ENCODE measurements at places on chromosomes 4 and X.

- DNase-seq: no peak
Measured at GRCh38 chrX:71109051-71109450, 2.3 kb downstream of the IL2RG start.

- DNase-seq: no peak
Measured at GRCh38 chrX:111041018-111041462, 55.0 kb upstream of the PAK3 start.

GRCh38 chr4:87982446-87983010, 7.0 kb downstream of the SPP1 start:
- DNase-seq: no peak

GRCh38 chrX:151393514-151393913, 3.5 kb upstream of the VMA21 start:
- DNase-seq: no peak

GRCh38 chr4:148265627-148266026, 176.6 kb downstream of the NR3C2 start:
- DNase-seq: no peak

DNA sequence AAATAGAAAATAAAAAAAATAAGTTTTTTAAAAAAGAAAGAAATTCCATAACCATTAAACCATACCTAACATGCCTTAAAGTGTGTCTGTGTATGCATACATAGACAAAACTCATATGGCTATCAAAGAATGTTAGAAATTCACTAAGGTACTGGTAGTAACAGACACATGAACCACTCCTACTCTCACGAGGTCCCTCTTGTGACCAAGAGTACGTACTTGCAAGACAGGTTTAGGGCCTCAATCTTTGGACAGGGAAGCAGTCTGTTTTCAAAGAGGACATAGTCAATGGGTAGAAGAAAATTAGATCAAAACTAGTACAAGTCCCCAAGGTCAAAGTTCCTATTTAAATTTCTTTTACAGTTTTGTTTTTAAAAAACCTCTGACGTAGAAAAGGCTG, 117.3 kb downstream of the CHM start:
- DNase-seq: no peak

GRCh38 chr4:163191999-163192398, 25.3 kb upstream of the NAF1 start:
- DNase-seq: no peak
